Immature natural killer cell (primary cell): ENCODE measurements at places on chromosomes 1 and 21. TPM values are rescaled to one million over a fixed set of nuclear protein-coding genes. Genes with fewer than 3 reads are reported as not detected.

DNA sequence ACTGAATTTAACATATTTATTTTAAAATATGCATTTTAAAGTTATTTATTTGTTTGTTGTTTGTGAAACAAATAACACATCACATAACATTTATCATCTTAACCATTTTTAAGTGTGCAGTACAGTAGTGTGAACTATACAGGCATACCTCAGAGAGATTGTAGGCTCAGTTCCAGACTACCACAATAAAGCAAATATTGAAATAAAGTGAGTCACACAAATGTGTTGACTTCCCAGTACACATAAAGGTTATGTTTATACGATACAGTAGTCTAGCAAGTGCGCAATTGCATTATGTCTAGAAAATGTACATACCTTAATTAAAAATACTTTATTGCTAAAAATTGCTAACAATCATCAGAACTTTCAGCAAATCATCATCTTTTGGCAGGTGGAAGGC, 739.4 kb upstream of the ADGRL4 start:
- H3K27me3 ChIP-seq, result peaks cover 2% of the 10 kb centered on the region
- no peak overlapping the region for H3K4me3 ChIP-seq
- H3K4me1 ChIP-seq, result no peaks in the 10 kb centered on the region
- H3K36me3 ChIP-seq, result no peaks in the 10 kb centered on the region

GRCh38 chr1:109931189-109931731, 20.6 kb downstream of the CSF1 start:
- H3K27ac ChIP-seq, result no peak overlapping the region
- no peaks in the 10 kb centered on the region for H3K36me3 ChIP-seq
- no peak overlapping the region for H3K4me3 ChIP-seq
- no peak for DNase-seq

The RIMKLA gene
- 0.34 TPM for polyA plus RNA-seq

The PCSK9 gene
- polyA plus RNA-seq, result not detected

The BRDT gene
- polyA plus RNA-seq, result not detected

The SLC9A1 gene
- polyA plus RNA-seq, result 3.7 TPM

GRCh38 chr1:42334240-42335049, 590 bp downstream of the FOXJ3 start:
- peak overlapping the region; percentile 93 for H3K27ac ChIP-seq
- DNase-seq, result no peak
- peaks cover 21% of the 10 kb centered on the region for H3K27me3 ChIP-seq
- peaks cover 51% of the 10 kb centered on the region for H3K4me1 ChIP-seq

DNA sequence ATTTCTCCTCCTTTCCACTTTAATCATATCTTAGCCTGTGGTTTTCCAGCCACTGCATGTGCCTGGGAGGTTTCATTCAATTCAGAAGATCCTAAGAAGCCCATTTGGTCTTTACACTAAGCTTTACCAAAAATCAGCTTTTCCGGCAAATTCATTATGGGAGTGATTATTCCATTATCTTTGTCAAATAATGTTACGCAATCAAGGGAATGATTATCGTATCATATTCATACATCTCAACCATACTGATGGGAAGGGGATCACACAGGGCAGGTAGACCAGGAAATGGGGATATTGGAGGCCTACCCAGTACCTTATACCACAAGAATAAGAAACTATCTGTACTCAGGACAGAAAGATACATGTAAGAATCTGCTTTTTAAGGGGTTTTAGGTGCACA, 440.5 kb downstream of the GPATCH2 start:
- no peaks in the 10 kb centered on the region for H3K4me1 ChIP-seq
- no peak overlapping the region for H3K4me3 ChIP-seq
- no peaks in the 10 kb centered on the region for H3K36me3 ChIP-seq
- H3K27ac ChIP-seq, result no peak overlapping the region

The SDE2 gene
- 13.5 TPM for polyA plus RNA-seq

- H3K27me3 ChIP-seq, result no peaks in the 10 kb centered on the region
- H3K4me1 ChIP-seq, result no peaks in the 10 kb centered on the region
Observed at GRCh38 chr1:185483664-185484450, 166.8 kb upstream of the IVNS1ABP start.
